ENCODE measurements at places on chromosomes 6 and 20.
A peak's percentile ranks its signal among the peaks of the same experiment; 100 is the strongest.

DNA sequence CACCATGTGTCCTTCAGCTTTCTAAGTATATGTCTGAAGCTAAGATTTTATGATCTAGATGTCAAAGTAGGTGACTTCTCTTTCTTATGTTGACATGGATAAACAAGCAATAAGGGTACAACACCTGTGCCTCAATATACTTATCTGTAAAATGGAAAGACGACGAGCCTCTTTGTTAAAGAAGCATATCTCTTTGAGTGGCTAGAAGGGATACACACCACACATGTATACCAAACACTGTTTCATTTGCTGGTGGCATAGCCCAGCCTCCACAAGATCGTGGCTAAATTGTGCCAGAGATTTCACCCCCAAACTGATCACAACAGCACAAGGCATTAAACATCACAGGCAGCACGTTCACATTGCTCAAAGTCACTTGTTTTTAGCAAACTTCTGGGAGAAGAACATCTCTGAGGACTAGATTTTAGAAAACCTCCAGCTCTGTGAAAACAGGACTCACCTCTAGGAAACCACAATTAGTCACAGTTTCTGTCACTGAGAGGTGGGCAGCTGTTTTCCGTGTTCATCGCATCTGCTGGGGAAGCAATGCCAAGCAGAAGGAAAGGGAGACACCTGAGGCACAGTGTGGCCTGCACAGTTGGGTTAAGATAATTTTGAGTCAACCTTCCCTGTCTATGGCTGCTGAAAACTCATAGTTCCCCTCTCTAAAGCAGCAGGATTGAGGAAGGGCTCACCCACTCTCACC lies 263.0 kb upstream of the PLCB4 start:
- no peak for DNase-seq

GRCh38 chr6:162710419-162710818 lies 17.1 kb downstream of the PRKN start:
- no peak for DNase-seq

DNA sequence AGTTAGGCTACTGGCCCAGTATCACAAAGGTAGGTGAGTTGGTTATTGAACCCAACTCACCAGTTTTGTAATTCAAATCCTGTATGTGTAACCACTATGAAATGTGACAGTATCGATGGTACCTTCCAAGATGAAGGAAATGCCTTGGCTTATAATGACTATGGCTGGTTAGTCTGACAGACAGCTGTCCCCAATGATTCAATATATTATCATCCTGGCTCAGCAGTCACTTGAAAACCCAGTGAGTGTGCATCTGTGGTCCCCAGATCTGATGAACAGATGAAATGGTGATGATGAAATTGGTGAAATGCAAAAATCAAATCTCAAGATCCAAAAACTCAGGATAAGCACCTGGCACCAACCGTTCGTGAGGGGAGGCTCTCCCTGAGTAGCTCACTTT lies 54.8 kb downstream of the TNFRSF21 start:
- no peak for DNase-seq

GRCh38 chr6:30515944-30516753 lies 26.8 kb downstream of the HLA-E start:
- peak; percentile 66 for DNase-seq

GRCh38 chr6:6461138-6461537 lies 127.4 kb upstream of the LY86 start:
- no peak for DNase-seq

DNA sequence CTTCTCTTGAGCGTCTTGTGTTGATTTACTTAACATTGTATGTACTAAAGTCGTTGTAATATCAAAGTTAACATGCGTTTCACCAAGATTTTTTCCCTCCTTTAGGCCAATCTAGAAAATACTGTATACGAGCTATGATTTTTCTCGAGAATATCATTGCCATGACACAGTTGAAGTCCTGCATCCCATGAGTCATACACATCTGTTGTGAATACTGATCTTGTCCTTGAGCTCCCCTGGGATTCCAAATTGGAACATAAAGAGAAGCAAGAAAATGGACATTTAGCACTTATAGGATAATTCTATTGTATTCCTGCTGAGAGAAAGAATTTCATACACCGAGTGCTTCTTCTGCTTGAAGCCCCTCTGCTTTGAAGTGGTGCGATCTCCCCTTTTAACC lies 109.6 kb downstream of the SLC35B3 start:
- no peak for DNase-seq

GRCh38 chr20:16621435-16622141 lies 48.3 kb upstream of the KIF16B start:
- DNase-seq, result no peak

DNA sequence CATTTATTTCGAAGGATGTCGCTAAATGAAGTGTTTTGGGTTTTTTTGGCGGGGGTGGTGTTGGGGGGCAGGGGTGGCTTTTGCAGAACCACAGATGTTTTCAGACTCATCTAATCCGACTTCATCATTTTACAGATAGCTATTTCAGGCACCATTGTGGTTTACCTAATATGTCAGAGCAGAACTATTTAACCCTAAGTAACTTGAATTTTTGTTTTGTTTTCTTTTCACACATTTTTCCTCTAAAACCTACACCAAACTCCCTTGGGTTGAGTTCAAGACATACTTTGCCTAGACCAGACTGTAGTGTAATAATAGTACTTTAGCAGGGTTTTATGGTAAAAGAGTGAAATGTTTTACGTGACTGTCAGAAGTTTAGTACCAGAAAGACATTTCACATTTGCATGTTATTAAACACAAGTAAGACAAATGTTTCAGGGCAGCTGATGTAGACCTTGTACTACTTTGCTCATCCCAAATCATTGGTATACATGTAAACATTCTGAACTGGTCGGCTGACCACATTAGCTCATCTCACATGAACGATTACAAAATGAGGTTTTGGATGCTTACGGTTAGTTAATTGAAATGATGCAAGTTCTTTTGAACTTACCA lies 37.7 kb downstream of the MAP3K4 start:
- no peak for DNase-seq

GRCh38 chr6:157323966-157324300 lies 614 bp upstream of the TMEM242 start:
- no peak for DNase-seq

GRCh38 chr6:158633127-158633526 lies 11.4 kb downstream of the DYNLT1 start:
- no peak for DNase-seq

GRCh38 chr20:44029848-44030230 lies 115.2 kb downstream of the TOX2 start:
- DNase-seq, result no peak

DNA sequence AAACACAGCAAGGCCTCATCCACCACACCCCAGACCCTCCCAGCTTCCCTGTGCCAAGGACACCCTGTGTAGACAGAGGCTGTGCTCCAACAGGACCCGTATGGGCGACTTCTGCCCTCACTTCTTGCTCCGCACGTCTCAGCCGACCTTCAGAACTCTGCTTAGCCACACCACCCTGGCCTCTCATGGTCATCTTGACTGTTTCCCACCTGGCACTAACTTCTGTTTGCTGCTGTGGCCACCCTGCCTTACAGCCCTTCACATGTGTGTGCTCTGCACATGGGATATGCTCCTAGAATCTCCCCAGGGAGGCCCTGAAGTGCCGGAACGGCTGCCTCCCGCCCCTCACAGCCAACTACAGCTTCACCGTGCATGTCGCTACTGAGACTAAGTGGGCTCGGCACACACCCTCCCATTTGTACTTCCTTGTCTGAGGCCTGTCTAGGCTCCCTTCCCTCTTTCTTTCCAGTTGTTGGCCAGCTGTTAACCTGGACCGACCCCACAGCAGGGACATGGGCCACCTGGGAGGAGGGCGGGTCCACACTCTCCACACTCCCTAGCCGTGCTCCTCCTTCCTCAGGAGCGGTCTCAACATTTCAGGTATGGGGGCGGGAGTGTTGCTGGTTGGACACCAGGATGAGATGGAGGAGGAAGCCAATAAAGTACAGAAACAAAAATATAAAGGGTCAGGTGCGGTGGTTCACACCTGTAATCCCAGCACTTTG lies 69.6 kb downstream of the PYGB start:
- DNase-seq, result no peak

GRCh38 chr6:163180874-163181541 lies 233.5 kb upstream of the QKI start:
- DNase-seq, result no peak

GRCh38 chr6:43891072-43891870 lies 121.3 kb downstream of the VEGFA start:
- DNase-seq, result no peak

- no peak for DNase-seq
Observed at GRCh38 chr20:63522091-63522868, 1.7 kb downstream of the PPDPF start.

DNA sequence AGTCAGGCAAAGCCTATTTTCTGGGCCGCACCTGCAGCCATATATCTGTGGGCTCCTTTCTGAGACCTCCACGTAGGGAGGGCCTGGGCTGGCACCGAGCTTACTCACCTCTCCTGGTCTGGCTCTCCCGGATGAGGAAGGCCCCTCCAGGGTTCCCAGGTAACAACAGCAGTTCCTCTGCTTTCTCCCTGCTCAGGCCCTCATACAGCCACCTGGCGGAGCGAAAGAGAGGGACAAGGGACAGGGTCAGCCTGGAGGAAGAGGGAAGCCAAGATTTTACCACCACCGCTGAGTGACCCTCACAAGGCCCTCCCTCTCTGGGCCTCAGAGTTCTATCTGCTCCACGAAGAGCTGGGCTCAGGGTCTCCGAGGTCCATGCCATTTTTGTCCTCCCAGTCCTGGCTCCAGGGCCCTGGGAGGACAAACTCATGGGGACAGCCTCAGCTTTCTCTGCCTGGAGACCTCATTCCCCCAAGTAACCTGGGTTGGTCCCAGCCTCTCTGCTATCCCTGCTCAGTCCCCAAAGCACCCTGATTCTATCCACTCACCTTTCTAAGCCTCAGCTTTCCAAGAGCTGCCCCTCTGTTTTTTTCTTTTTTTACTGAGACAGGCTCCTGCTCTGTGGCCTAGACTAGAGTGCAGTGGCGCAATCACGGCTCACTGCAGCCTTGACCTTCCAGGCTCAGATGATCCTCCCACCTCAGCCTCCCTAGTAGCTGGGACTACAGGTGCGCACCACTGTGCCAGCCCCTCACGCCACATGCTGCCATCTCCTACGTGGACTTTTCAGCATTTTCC lies 13.3 kb downstream of the SLA2 start:
- no peak for DNase-seq

GRCh38 chr6:43948527-43949485 lies 178.4 kb downstream of the MRPL14 start:
- no peak for DNase-seq

Measured in stimulated activated CD8-positive, alpha-beta memory T cell treated with anti-CD3 and anti-CD28 coated beads, Interleukin-4, amount 100 ng/mL, for 1 hour (primary cell).